Activated CD8-positive, alpha-beta memory T cell treated with anti-CD3 and anti-CD28 coated beads for 1 hour (primary cell): ENCODE measurements at places on chromosomes 4 and X.

- DNase-seq = no peak
These were observed 52.4 kb downstream of the ENPP6 start for GRCh38 chr4:184165291-184165690.

DNA sequence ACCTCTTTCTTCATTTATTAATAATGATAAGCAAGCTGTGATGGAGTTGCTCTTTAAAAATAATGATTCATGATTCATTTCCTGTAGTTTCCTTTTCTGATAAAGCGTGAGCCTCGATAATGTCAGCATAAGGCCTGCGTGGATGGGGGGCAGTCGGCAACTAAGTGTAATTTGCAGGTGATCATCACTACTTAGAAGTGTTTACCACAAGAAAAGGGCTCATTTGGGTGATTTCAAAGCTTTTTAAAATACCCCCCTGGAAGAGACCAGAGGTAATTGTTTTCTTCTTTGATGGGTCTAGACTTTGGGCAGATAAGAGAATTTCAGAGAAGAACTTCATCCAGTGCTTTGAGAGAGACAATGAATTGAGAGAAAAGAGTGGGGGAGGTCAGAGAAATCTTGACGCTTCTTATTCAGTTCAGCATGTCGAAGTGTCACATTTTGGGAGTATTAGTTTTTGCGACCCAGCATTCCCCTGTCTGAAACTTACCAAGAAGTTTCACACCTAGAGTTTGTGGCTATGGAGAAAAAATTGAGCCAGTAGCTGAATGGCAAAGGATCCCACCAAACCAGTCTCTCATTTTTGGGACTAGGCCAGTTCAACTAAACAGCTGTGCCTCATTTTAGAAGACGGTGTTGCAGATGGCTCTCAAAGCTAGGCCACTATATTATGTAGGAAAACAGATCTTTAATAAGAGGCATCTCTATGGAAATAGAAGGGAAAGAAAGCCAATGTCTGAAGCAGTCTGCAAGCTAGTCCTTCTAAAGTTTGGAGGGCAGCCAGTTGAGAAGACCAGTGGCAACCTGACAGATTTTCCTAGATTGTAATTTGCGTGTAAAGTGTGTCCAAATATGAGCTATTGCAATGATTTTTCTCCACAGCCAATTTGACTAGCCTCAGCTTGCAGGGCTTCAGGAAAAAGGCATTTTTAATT, 171.0 kb upstream of the PPP1R2C start:
- no peak for DNase-seq

GRCh38 chr4:165613581-165613980, 234.8 kb downstream of the CPE start:
- DNase-seq = no peak

DNA sequence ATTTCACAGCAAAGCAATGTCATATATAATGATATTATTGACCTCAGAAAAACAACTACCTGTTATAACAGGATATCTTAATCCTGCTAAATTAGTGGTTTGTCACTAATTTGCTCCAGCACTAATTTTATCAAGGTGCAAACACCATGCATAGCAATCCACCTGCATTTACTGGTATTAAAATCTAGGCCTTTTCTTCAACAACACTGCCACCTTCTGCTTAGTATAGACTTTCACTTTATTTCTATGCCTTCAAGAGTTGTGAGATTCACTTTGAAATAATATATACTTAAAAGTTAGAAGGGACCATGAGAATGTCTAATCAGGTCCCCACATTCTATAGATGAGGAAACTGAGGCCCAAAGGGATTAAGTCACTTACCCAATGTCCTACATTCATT, 82.1 kb upstream of the IQCM start:
- DNase-seq = no peak

GRCh38 chr4:165368567-165368966, 10.2 kb upstream of the CPE start:
- no peak for DNase-seq

DNA sequence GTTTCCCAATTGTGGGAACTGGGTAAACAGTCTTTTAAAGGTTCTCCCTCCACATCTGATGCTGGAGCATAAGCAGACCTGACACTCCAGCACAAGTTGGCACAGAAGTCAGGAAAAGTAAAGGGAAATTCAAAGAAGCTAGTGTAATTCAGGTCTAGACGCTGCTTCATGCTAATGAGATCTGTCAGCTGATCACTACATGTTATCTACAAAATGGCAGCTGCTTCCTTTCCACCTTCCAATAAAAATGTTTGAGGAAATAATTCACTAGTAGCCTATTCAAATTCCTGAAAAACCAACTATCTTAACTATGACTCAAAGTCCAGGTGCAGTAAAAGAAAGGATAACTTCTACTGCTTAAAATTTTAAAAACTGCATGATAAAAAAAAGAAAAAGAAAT, 29.3 kb downstream of the DCAF8L2 start:
- DNase-seq = no peak

GRCh38 chr4:138636781-138637180, 378.8 kb upstream of the NOCT start:
- no peak for DNase-seq

DNA sequence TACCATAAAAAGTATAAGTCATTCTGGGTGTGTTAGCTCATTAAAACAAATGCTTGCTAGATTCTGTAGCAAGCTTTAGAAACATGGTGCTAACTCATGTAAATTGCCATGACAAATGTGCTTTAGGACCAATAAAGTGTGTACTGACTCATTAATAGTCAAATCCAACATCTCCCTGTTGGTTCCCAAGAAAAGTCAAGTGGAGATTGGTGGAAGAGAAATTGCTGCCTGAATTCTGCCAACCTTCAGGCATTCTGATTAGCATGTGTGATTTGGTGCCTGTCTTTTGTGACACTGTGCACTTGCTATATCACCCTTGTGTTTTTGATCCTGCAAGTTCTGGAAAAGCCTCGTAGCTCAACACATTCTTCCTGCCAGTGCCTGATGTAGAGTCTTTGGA, 503.8 kb upstream of the BOD1L1 start:
- no peak for DNase-seq
